ENCODE measurements at places on chromosomes 7 and 10. TPM values are rescaled to one million over a fixed set of nuclear protein-coding genes. Genes with fewer than 3 reads are reported as not detected.
A peak's percentile ranks its signal among the peaks of the same experiment; 100 is the strongest.

- peaks cover 5% of the 10 kb centered on the region for H3K4me1 ChIP-seq
- peaks cover 8% of the 10 kb centered on the region for H3K36me3 ChIP-seq
- no peak overlapping the region for H3K27ac ChIP-seq
- DNase-seq, result no peak
- peaks cover 3% of the 10 kb centered on the region for H3K27me3 ChIP-seq
Measured at GRCh38 chr7:45161842-45162241, 4.3 kb downstream of the RAMP3 start.

VWA2 gene
- polyA plus RNA-seq, result not detected

GRCh38 chr10:110746969-110747608, 103.0 kb downstream of the RBM20 start:
- no peaks in the 10 kb centered on the region for H3K36me3 ChIP-seq
- H3K27me3 ChIP-seq, result peaks cover 10% of the 10 kb centered on the region
- H3K4me1 ChIP-seq, result peaks cover 3% of the 10 kb centered on the region
- no peak overlapping the region for H3K27ac ChIP-seq
- DNase-seq, result no peak

DNA sequence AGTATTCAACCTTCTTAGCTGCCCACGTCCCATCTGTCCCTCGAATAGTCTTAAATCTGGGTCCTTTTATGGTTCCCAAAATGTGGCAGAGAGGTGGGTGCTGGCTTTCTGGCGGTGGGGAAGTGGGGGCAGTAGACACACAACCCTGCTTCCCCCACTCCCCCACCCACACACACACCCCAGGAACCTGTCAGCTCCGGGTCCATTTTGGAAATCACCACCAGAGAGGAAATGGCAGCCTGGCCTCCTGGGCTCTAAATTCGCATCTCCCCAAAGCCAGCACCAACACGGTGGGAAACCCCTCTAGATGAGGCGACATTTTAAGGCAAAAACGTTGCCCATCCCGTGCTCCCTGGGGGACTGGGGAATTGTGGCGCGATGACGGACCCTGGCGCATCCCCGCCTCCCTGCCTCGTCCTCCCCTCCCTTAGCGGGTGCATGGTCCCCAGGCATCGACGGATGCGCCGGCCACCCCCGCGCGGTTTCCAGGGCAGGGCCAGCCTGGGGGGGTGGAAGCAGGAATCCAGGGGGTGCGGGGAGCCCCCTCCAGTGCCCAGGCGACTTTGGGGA, 702 bp downstream of the TMEM130 start:
- peaks cover 9% of the 10 kb centered on the region for H3K27me3 ChIP-seq
- H3K36me3 ChIP-seq, result no peaks in the 10 kb centered on the region
- H3K27ac ChIP-seq, result no peak overlapping the region
- peaks cover 5% of the 10 kb centered on the region for H3K4me1 ChIP-seq

CNNM1 gene
- not detected for polyA plus RNA-seq

DNA sequence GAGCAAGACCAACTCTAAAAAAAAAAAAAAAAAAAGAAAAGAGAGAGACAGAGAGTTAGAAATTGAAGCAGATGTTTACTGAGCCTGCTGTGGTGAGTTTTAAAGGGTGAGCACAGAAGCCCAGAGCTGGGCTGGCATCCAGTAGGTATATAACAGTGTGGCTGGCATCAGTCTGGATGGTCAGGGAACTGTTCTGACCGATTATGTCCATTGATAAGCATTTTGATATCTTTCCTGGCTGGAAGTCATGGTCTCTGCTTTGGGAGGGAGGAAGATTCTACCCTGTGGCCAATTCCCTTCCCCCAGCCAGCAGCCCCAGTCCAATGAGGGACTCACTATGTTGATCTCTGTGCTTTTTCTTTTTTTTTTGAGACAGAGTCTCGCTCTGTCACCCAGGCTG, 65.2 kb upstream of the PODXL start:
- H3K4me1 ChIP-seq, result peaks cover 5% of the 10 kb centered on the region
- peaks cover 31% of the 10 kb centered on the region for H3K27me3 ChIP-seq
- DNase-seq, result no peak

SUGCT gene
- polyA plus RNA-seq, result 11.4 TPM

- peaks cover 35% of the 10 kb centered on the region for H3K27me3 ChIP-seq
- no peak for DNase-seq
- no peaks in the 10 kb centered on the region for H3K36me3 ChIP-seq
- no peaks in the 10 kb centered on the region for H3K4me1 ChIP-seq
Measured at GRCh38 chr10:70799124-70799523, 13.9 kb upstream of the TBATA start.

DNA sequence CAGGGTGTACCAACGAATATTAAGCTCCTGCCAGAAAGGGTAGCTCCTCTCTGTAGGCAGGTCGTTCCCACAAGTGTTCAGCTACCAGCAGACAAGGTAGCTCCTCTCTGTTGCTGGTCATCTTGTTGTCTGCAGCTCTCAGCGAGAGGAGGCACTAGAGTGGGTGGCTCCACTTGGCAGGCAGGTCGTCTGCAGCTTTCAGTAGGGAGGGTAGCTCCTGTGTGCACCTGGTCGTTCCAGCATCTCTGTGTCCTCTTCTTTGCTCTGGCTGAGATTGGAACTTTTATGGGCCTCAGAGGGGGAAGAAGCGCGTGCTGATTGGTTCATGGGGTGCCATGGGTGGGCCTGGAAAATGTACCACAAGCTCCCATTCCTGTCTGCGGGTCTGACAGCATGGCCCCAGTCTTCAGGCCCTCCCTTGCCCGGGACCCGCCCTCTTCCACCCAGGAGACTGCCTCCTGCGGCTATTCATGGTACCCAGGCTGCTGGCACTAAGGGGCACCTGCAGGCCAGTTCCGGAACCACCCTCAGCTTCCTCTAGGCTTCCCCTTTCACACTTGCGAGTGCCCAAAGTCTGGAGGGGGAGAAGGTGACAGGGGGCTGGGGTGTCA, 63.9 kb upstream of the CACNA2D1 start:
- H3K4me1 ChIP-seq, result no peaks in the 10 kb centered on the region
- DNase-seq, result no peak
- no peak overlapping the region for H3K27ac ChIP-seq
- no peak overlapping the region for H3K4me3 ChIP-seq
- H3K27me3 ChIP-seq, result no peaks in the 10 kb centered on the region

DNA sequence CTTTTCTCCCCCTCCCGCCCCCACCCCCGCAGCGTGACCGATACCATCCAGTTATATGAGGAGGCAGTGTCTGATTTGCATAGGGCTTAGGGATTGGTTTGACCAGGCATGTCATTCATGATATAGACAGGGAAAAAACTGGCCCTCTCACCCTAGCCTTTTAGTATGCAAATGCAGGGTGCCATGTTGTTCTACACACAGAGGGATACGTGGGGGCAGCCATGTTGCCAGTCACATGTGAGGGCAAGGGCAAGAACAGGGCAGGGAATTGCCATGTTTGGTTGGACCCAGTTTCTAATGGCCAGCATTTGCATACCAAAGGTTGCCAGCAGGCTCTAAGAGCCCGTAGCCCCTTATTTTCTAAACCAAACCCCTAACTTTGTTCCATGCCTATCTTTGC, 552.1 kb downstream of the SORCS1 start:
- DNase-seq, result no peak
- H3K4me1 ChIP-seq, result no peaks in the 10 kb centered on the region
- no peaks in the 10 kb centered on the region for H3K36me3 ChIP-seq
- H3K27me3 ChIP-seq, result peaks cover 5% of the 10 kb centered on the region
- no peak overlapping the region for H3K27ac ChIP-seq

GOLGA7B gene
- not detected for polyA plus RNA-seq

- H3K4me3 ChIP-seq, result no peak overlapping the region
- no peak overlapping the region for H3K27ac ChIP-seq
- H3K36me3 ChIP-seq, result no peaks in the 10 kb centered on the region
- H3K4me1 ChIP-seq, result no peaks in the 10 kb centered on the region
- H3K27me3 ChIP-seq, result peaks cover 13% of the 10 kb centered on the region
- DNase-seq, result no peak
Measured at GRCh38 chr10:125472010-125472607, 210.9 kb downstream of the TEX36 start.

HMX3 gene
- not detected for polyA plus RNA-seq

- no peak overlapping the region for H3K4me3 ChIP-seq
- H3K4me1 ChIP-seq, result peaks cover 51% of the 10 kb centered on the region
- no peaks in the 10 kb centered on the region for H3K36me3 ChIP-seq
- no peak for DNase-seq
- no peaks in the 10 kb centered on the region for H3K27me3 ChIP-seq
- H3K27ac ChIP-seq, result no peak overlapping the region
Measured at GRCh38 chr10:132631338-132631735, 93.8 kb downstream of the INPP5A start.

- no peak overlapping the region for H3K27ac ChIP-seq
- no peaks in the 10 kb centered on the region for H3K27me3 ChIP-seq
- no peaks in the 10 kb centered on the region for H3K4me1 ChIP-seq
Measured at GRCh38 chr7:46179061-46179610, 258.1 kb upstream of the IGFBP3 start.

ABCC2 gene
- polyA plus RNA-seq, result 1.5 TPM

SEC61A2 gene
- 4.2 TPM for polyA plus RNA-seq

PDE1C gene
- polyA plus RNA-seq, result not detected

DNA sequence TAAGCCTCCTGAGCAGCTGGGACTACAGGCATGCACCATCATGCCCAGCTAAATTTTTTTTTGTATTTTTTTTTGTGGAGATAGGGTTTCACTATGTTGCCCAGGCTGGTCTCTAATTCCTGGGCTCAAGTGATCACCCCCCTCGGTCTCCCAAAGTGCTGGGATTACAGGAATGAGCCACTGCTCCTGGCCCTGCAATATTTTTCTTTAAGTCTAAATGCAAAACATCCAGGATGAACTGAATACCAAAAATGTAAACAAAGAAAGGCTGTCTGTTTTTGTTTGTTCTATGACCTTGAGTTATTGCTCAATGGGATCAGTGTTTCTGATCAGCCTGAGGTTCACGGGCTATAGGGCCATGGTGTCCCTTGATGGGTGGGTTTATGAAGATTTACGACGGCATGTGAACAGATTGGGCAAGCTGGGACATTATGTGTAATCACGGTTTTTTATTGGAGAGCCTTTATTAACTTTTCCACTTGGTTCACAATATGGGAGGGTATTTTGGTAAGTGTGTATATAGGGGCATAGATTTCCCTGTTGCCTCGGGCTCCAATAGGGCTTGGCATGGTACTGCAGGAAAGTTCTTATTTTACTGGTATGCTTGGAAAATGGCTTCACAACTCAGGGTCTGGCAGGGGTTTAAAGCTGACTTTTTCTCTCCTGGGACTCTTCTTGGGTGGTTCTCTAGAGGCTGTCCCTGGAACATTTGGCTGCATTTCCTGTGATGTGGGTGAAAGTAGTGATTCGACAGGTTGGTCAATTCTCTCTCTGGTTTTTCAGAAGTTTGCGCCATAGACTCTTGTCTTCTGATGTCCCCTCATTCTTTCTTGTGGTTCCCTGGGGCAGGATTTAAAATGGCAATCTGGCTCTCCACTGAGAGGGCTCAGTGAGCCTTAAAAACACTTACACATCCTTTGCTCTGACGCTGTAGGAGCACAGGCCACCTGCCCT, 41.6 kb downstream of the MRPS33 start:
- no peaks in the 10 kb centered on the region for H3K36me3 ChIP-seq
- peaks cover 19% of the 10 kb centered on the region for H3K27me3 ChIP-seq
- no peak for DNase-seq

- H3K27ac ChIP-seq, result no peak overlapping the region
- peaks cover 16% of the 10 kb centered on the region for H3K4me1 ChIP-seq
- H3K36me3 ChIP-seq, result peaks cover 4% of the 10 kb centered on the region
- H3K27me3 ChIP-seq, result peaks cover 75% of the 10 kb centered on the region
- no peak for DNase-seq
- peak overlapping the region; percentile 88 for H3K4me3 ChIP-seq
Measured at GRCh38 chr10:75408911-75409885, 7.6 kb upstream of the ZNF503 start.

DNA sequence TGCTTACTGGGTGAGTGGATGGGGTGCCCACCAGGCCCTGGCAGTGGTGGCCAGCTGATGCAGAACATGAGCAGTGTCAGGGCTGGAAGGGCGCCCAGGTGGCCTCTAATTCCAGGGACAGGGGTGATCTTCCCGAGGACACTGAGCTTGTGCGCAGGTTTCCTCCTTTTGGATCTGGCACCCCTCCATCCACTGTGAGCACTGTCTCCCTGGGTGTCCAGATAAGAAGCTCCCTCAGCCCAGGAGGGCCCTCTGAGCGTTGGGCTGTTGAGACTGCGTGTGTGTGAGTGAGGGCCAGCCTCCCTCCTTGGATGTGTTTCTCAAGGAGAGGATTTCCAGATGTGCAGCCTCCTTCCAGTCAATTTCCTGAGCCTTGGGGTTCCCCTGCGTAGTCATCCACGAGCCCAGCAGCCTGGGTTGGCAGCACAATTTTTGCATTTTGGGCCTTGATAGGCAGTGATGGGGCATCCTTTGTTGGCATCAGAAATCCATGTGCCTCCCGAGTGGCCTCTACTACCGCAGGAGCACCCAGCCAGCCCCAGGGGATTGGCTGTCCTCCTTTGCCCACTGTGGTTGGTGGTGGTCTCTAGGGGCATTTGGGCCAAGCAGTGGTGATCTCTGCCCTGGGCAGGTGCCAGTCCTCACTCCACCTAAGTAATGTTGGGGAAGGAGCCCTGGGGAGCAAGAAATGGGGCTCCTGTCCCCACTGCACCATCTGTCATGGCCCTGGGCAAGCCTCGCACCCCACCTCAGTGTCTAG, 20.9 kb upstream of the BTBD16 start:
- DNase-seq, result no peak
- no peak overlapping the region for H3K4me3 ChIP-seq
- H3K4me1 ChIP-seq, result no peaks in the 10 kb centered on the region
- H3K36me3 ChIP-seq, result no peaks in the 10 kb centered on the region
- no peak overlapping the region for H3K27ac ChIP-seq

Data from naive B cell (primary cell).